Stimulated activated CD8-positive, alpha-beta memory T cell treated with anti-CD3 and anti-CD28 coated beads, Interleukin-7, amount 100 ng/mL, for 1 hour (primary cell): ENCODE measurements at places on chromosomes 3 and 15.

- no peak for DNase-seq
These were observed 118.9 kb upstream of the IGSF10 start for GRCh38 chr3:151579571-151580270.

GRCh38 chr3:16789344-16790120 is 95.2 kb upstream of the PLCL2 start:
- DNase-seq = no peak

- no peak for DNase-seq
These were observed 136.9 kb upstream of the PRICKLE2 start for GRCh38 chr3:64361962-64362735.

DNA sequence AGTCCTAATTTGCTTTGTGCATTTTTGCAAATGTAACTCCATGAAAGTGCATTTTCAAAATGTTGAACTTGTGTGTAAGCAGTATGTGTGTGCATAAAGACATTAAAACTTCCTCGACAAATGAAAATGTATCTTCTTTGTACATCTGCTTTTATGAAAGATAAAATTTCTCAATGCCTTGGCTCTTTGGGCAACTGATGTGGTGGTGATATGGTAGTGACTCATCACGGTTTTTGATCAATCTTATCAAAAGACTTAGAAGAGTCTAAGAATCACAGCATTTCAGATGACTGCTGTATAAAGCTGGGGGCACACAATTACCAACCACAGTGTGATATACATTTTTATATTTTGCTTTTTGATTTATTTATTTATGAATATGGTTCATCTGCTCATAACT is 5.4 kb upstream of the MASP1 start:
- DNase-seq = no peak

- no peak for DNase-seq
These were observed 131.8 kb upstream of the TOPAZ1 start for GRCh38 chr3:44109771-44110361.

- no peak for DNase-seq
These were observed 61.6 kb upstream of the STAC start for GRCh38 chr3:36318621-36319200.

- no peak for DNase-seq
These were observed 36.0 kb upstream of the CCNL1 start for GRCh38 chr3:157195965-157196364.

GRCh38 chr15:50880206-50880605 is 28.3 kb upstream of the AP4E1 start:
- DNase-seq = no peak

DNA sequence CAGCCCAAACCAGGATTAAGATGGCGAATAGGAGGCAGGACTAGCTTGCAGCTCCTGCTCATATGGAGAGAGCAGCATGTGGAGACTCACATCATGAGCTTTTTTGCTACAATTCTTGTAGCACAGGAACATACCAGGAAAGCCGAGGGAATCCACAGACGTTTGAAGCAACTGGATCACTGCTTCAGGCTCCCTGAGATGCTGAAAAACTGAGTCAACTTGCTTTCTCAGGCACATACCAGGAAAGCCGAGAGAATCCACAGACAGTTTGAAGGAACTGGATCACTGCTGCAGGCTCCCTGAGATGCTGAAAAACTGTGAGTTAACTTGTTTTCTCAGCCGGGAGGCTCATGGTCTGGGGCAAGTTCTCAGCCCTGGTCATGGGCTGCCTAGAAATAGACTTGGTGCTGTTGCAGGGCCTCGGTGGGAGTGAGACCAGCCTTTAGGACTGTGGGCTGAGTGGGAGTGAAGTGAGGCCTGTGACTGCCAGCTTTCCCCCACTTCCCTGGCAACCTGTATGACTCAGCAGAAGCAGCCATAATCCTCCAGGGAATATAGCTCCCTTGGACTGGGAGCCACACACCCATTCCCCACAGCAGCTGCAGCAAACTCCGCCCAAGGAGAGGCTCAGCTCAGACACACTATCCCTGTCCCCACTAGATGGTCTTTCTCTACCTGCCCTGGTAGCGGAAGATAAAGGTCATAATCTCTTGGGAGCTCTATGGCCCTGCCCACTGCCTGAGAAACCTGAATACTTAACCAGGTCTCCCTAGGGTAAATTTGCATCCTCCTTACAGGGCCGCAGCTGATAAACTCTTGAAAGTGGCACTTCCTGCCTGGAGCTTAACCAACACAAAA is 51.9 kb upstream of the PFN2 start:
- DNase-seq = no peak

DNA sequence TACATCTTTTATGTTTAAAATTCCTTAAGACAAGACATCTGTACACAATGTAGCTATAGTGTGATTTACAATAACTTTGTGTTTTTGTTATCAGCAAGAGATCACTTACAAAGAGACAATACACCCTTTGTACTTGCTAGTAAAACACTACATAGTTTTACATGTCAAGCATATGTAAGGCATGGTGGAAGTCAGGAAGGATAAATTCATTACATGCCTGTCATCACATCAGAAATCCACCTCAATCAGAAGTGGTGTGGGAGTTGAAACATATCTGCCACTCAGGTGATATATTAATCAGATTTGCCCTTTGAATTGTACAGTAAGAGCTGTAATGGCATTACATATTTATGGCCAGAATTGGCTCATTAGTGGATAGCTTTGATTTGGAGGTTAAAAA is 95.5 kb downstream of the MBNL1 start:
- DNase-seq = no peak

DNA sequence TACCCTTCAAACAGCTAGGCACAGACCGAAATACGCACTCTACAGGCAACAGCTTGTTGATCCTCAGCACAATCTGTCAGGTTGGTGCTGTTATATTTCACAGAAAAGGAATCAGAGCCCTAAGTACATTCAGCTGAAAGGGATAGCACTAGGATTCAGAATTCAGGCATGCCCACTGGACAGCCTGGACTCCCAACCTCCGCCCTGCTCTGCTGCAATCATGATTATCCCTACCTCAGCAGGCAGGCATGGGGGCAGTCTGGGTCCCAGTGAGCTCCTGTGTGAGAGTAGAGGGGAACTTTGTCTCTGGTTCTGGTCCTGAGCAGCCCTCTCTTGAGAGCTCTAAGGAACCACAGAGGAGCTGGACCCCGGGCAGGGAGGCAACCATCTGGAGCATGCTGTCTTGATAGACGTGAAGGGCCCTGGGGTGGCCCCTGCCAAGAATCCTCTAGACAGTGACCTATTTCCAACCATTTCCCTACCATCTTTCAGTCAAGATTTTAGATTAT is 23.4 kb upstream of the NOX5 start:
- no peak for DNase-seq

DNA sequence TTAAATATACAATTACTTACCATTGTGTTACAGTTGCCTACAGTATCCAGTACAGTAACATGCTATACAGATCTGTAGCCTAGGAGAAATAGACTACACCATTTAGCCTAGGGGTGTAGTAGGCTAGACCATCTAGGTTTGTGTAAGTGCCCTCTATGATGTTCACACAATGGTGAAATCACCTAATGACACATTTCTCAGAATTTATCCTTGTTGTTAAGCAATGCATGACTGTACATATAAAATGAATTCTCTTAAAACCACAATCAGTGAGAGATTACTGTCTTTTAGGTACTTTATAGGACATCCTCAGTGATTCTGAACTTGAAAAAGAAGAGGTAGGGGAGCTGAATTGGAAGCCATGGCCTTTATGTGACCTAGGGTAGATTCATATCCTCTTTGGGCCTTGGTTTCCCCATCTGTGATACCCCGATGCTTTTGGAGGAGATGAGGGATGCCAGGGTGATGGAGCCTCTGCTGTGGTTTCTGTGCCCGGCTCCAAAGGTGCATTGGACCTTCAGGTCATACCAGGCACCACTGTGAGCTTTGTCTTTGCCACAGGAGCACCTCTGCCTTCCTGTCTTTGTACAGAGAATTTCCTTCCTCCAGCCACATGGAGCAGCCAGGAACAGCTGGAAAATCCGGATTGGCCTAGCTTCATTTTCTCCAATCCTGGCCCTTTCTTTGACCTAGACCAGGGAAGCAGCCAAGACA is 51.9 kb upstream of the FLNB start:
- DNase-seq = no peak

GRCh38 chr3:181707980-181708379 is 3.7 kb upstream of the SOX2 start:
- DNase-seq = no peak

DNA sequence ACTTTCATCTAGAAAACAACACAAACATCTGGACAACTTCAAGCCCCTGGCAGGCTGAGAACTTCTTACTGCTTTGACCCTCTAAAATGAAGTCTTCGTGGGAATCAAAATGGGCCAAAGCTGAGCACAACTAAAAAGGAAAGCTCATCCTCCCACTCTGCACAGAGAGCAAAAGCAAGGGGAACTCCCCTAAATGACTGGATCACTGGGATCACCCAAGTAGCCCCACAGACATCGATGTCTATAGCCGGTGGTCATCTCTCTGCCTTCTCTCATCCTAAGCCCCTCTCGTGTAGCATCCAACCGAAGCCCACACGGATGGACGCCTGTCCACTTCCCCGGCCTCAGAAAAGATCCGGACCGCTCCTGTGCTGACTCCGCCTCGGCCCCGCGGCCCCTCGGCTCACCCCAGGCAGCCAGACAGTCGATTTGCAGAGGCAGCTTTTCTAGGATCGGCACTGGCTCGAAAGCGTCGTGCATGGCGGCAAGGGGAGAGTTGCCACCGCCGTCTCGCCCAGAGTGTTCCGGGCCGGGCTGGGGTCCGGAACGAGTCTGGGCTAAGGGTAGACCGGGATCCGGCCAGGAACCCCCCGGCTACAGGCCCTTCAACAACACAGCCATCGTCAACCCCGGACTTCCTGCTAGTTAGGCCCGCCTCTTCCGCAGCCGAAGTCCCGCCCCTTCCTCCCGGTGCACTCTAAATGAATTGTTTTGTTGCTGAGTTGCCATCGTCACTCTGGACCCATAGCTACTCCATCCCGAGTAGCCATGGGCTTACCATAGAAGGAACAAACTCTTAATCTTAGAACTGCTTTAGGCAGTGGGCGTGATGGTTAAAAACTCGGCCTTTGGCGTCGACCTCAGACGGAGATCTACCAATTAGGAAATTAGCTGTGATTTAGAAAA is at the start of gene VPS39:
Gene VPS39 (minus strand): TSS at position 631 of the 906 bp plus-strand sequence. CDS start 151 bp downstream, at position 480.
- DNase-seq = peak; percentile 63

DNA sequence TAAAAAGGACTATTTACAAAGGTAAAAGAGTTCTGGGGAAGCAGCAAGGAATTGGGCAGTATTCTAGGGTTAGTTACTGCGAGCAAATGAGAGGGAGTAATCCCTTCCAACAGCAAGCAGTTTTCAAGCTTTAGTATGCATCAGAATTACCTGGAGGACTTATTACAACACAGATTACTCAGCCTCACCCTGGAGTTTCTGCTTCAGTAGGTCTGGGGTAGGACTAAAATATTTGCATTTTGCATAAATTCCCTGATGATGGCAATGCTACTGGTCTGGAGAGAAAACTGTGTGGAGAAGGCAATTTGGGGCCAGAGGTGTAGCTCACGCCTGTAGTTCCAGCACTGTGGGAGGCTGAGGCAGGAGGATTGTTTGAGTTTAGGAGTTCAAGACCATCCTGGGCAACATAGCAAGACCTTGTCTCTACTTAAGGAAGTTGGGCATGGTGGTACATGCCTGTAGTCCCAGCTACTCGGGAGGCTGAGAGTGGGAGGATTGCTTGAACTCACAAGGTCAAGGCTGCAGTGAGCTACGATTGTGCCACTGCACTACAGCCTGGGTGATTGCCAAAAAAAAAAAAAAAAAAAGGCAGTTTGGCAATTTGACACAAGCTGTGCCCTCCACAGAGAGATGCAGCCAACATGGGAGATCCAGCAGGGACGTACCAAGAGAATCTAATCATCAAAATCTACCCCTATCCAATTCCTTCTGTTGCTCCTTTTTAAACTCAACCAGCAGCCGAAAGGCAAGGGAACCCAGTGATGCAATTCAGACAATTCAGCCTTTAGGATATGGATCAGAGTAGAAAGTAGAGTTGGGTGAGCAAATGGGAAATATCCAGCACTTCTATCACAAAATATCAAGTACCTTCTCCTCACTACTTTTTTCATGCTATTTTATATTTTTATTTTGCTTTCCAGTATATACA is 27.1 kb upstream of the AP4E1 start:
- no peak for DNase-seq
